ENCODE measurements at places on chromosomes 6 and 20.
A peak's percentile ranks its signal among the peaks of the same experiment; 100 is the strongest.

GRCh38 chr6:43196337-43196736 lies 14.3 kb downstream of the CUL9 start:
- no peak for DNase-seq

DNA sequence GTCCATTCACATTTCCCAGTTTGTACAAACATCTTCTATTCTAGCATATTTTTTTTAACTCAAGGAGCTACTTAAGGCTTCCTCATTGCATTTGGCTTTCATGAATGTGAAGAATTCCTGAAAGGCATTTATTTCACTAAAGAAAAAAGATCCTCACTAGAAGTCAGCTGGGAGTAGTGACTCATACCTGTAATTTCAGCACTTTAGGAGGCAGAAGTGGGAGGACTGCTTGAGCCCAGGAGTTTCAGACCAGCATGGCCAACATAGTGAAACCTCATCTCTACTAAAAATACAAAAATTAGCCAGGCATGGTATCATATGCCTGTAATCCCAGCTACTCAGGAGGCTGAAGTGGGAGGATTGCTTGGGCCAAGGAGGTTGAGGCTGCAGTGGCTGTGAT lies 30.9 kb upstream of the XRN2 start:
- no peak for DNase-seq

DNA sequence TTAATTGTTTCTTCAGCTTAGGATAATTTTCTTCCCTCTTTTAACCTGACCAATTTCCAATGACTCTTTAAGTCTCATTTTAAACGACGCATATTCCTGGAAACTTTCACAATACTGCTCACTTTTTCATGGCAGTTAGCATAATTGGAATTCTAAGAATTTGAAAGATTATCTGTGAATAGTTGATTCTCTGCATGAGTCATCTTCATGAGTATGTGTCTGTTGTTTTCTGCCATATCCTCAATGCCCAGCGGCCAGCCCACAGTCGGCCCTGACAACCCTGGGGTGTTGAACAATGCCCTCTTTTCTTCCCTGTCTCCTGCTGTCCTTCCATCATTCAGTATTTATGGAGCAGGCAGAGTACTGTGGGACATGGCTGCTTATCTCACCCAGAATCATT lies 554.2 kb downstream of the CDH26 start:
- DNase-seq = no peak

GRCh38 chr6:169965657-169966311 lies 214.4 kb downstream of the ERMARD start:
- DNase-seq = no peak

DNA sequence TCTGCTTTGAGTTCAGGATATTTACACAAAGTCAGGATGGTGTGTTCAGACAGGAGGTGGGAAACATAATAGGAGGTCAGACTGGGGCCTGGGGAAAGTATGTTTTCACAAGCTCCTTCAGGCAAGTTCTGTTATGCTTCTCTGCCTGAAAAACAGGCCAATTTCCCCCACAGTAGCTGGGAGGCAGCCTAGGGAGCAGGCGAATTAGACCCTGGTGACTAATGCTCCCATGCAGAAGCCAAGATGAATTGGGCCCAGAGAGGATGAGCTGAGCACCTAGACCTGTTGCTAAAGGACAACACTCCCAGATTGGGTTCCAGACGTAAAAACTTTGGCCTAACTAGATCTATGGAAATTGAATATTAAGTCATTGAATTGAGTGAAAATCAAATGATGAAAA lies 142.2 kb upstream of the MAP3K7 start:
- DNase-seq = no peak

GRCh38 chr20:64159286-64159680 lies 5.0 kb upstream of the MYT1 start:
- no peak for DNase-seq

DNA sequence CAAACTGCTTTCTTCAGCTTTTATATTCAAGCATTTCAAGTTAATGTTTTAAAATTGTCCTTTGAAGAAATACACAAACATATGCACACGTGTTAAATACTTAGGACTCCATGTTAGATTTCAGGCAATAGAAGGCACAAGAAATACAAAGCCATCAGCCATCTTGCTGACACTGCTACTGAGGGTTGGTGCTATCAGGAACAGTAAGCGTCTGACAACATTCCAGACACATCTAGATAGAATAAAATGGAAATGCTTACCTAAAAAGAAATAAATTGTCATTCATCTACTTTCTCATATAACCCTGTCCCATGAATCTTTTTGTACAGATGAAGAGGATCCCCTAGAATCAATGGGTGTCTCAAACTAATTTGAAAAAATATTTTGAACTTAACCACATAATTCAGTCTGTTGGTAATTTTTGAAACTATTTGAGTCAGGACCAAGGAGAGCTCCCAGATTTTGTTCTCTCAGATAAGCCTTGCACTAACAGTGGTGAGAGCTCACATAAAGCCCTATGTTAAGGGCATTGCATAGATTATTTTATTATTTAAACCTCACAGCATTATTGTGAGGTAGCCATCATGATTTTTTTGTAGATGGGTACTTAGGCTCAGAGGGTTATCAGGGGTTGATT lies 631.1 kb upstream of the POU3F2 start:
- no peak for DNase-seq

DNA sequence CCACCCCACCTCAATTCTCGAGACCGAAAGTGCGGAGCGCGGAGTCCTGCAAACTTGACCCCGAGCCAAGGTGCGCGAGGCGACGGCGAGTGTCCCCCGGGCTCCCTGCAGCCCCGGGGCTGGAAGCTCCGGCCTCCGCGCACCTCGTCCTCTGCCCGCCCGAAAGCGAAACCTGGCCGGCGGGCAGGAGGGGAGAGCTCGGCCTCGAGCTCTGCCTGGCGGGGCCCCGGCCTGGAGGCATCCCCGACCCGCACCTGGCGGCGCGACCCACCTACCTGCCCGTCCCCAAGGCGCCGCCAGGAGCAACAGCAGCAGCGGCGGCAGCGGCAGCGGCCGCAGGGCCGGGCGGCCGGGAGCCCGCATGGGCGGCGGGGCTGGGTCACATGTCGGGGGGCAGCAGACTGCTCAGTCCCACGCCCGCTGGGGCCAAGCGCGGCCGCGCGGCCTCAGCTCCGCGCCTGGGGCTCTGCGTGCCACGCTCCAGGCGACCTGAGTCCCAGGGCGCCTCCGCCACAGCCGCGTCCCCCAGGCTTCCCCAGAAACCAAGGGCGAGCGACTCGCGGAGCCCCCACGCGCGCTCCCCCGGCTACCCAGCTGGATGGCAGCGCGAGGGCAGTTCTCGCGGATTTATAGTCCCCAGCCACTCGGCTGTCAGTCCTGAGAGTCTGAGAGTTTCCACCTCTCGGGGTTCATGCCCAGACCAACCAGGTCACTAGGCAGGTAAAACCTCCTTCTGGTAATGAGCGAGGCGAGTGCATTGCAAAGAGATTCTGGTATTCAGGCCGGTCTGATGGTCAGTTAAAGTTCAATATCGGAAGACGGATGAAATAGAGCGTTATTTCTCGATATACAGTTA lies at the start of gene IL20RA:
IL20RA (minus strand) TSS at position 600 of the 856 bp plus-strand sequence; CDS start at position 363, 237 bp downstream.
- DNase-seq = no peak

GRCh38 chr6:118350881-118351430 lies 197.1 kb upstream of the PLN start:
- DNase-seq = no peak

DNA sequence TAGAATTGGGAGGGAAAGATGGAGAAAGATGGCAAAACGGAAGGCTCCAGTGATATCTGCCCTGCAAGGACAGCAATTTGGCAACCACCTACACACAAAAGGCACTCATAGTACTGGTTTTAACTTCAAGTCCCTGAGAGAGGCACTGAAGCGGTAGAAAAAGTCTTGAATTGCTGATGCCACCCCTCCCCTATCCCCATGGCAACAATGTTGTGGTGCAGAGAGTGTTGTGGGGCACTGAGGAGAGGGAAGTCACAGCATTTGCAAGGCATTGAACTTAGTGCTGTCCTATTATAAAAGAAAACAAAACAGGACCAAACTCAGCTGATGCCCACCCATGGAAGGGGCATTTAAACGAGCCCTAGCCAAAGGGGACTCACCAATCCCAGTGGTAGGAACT lies 343.7 kb downstream of the HAO1 start:
- no peak for DNase-seq

- DNase-seq = no peak
These were observed 30.1 kb downstream of the GMDS start for GRCh38 chr6:2215342-2215741.

- peak; percentile 39 for DNase-seq
These were observed 4.0 kb downstream of the CDKN1A start for GRCh38 chr6:36682328-36683144.

DNA sequence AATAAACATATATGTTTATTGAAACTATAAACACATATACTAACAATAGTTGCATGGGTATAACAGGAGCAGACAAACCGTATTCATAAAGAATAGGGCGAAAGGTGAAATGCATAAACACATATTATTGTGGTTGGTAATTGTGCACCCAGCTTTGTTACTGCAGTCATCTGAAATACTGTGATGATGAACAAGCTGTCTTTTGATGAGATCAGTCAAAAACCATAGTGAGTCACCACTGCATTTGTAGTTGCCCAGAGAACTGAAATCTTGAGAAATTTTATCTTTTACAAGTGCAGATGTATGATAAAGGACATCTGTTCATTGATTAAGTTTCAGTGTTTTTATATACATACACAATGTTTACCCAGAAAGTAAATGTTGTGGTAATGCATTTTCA lies 133.7 kb downstream of the MYO6 start:
- no peak for DNase-seq
